Stimulated activated CD4-positive, alpha-beta T cell treated with anti-CD3 and anti-CD28 coated beads, Interleukin-15, amount 100 ng/mL, for 48 hours (primary cell): ENCODE measurements at places on chromosomes 1 and 21.

DNA sequence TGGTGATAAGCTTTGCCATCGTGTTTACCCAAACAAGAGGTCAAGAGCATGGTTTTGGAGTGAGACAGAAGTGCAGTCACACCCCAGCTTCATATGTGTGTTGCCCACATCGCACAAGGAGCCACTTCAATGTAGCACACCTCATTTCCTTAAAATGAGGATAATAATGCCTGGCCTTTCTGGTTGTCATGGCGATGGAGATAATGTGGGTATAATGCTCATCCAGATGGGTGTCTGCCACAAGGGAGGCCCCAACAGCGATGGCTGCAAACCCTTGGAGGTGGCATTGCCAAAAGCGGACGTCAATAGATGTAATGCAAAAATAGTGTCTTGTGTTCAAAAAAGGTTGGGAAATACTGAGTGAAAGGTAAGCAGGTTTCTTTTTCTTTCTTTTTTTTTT is 83.1 kb upstream of the AJAP1 start:
- DNase-seq = no peak

DNA sequence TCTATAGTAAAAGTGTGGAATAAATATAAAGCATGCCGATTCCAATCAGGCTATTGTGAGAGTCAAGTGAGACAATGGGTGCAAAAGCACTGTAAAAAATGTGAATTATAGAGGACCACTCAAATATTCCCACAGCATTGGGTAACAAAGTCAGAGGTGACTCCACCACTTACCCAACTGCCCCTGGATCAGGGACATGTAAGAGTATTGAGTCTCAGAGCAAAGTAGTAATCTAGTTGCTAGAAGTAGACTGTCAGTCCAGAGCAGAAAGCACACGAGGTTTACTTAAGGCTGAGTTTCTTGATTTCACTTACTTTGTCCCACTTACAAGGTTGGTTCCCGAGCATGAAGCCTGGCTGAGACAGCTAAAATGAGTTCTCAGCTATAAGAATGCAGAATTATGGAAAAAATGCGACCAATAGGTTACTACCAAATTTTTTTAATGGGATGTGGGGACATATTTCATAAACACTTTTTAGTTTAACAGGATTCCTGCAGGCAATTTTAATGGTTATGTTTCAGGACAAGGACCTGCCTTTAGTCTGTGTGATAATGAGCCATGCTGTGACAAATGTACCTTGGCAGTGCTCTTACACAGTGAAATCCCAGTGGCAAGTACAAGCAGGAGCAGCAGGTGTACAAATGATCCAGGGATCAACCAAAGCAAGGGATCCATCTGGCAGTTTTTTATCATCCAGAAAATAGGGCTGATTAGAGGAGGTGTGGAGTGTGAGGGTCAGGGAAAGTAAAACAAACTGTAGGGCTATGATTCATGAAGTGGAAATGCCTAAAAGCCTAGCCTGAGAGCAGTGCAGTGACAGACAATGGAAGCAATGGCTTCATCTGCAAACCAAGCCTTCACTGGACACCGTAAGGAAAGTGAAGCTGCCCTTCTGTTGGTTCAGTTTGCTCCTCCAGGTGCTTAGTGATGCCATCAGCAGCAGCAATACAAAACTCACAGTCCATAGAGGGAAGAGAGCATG is 156.2 kb upstream of the SPAG17 start:
- DNase-seq = no peak

GRCh38 chr1:8687039-8687438 is 130.4 kb downstream of the RERE start:
- no peak for DNase-seq

DNA sequence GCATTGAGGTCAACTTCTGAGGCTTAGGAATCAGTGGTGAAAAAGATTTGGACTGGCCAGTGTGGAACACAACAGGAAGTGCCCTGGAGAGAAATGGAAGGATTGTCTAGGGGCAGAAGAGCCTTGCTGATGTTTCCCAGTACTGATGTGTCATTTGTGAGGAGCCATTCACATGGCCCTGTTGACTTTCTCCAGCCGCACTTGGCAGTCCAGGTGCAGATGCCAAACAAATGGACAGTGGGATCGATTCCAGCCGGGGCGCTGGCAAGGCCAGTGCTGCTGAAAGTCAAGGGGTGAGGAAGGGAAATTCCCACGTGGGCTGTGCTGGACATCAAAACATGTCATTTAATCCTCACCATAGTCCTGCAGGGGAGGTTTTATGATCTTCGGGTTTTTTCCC is 4.9 kb upstream of the TRIM63 start:
- DNase-seq = no peak

DNA sequence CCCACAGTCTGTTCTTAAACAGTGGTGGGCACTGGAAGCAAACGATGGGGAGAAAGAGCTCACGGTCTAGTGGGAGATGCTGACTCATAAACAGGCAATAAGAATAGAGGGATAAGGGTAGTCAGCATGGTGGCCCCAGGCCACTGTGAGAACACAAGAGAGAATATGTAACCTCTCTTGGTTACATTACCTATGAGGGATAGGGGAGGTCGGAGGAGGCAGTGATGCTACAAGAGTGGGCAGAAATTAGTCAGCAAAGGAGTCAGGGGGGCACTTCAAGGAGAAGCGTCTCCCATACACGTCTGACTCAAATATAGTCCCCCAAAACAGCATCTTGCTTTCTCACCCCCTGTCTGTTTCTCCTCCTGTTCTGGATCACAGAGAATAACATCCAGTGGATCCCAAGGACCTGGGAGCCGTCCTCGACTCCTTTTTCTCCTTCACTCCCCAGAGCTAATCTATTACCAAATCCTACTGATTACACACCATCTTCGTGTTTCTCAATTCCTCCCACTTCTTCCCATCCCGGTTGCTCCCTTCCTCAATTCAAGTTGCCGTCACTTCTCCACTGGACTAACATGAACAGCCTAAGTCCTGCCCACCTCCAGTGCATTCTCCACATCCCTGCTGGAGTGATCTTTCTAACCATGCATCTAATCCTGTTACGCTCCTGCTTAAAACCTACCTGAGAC is 2.1 kb downstream of the SLAMF8 start:
- DNase-seq = no peak

GRCh38 chr1:2518528-2518927 is 7.9 kb downstream of the PANK4 start:
- DNase-seq = no peak

- DNase-seq = no peak
Observed at GRCh38 chr1:235990330-235990795, 74.5 kb downstream of the NID1 start.

DNA sequence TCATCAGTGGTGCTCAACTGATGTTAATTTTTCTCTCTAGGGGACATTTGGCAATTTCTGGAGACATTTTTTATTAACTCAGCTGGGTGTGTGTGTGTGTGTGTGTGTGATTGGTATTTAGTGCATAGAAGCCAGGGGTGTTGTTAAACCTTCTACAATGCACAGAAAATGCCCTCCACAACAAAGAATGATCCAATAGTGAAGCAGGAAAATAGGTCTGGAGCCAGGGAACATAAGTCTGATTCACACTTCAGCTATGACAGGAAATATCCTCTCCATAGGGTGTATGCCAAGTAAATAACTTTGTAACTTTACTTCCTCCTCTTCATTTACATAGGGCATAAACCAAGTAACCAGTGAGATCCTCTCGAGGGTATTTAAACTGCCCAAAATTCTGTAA is 25.1 kb upstream of the TMEM61 start:
- no peak for DNase-seq

DNA sequence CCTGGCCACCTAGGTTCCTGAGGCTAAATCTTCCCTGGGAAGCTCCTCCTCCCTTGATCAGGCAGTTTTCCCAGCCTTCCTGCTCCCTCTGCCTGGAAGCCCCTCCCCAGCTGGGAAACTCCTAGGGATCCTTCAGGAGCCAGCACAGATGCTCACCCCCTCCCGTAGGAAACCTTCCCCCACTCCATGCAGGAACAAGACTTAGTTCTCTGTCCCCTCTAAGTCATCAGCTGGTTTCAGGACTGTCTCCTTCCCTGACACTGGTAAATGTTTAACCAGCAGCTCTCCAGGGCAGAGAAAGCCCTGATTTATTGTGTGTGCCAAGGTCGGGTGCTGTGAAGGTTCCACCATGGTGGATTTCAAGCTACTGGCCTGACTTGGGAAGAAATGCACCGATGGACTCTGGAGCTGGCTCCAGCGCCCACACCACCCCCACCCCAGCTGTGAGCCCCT is 25.0 kb downstream of the TTC39A start:
- no peak for DNase-seq

DNA sequence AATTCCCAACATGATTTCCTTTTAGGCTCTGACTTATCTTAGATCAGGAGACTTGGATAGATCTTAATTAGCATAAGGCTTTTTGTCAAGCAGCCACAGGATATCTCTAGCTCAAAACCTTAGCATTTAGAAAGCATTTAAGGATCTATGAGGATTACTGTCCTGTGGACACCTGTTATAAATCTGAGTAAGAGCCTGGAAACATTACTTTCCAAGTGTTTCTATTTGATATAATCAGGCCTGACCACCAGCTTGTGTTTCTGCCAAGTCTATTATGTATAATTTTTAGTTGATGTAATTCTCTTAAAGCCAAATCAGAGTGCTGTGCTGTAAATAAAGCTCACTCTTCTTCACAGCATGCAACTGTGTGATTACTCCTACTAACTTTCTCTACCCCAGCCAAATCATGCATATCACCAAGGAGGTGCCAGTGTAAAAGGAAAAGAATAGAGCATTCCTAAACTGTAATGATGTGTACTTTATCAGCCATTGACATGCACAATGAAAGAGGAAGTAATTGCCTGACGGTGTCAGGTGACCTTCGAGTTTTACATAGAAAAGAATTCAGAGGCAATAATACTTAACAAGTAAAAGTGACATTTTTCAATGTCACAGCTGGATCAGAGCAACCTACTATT is 309.9 kb upstream of the PRMT6 start:
- no peak for DNase-seq

GRCh38 chr1:199089393-199090122 is 450.7 kb downstream of the PTPRC start:
- DNase-seq = no peak

DNA sequence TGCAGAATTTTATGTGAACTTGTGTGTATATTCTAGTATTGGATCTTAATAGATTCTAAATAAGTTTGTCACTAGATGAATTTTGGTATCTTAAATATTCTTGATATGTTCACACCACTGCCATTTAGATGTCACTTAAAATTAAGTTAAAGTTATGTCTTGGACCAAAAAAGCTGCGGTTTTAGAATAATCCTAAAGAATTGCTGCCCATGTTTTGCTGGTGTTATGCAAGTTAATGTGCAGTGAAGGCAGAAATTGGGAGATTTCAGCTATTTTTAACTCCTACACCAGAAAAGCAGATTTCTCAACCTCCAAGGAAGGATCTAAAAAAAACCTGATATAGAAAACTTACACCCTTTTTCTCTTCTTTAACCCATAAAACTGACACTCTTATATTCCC is 757 bp downstream of the ACADM start:
- DNase-seq = no peak

DNA sequence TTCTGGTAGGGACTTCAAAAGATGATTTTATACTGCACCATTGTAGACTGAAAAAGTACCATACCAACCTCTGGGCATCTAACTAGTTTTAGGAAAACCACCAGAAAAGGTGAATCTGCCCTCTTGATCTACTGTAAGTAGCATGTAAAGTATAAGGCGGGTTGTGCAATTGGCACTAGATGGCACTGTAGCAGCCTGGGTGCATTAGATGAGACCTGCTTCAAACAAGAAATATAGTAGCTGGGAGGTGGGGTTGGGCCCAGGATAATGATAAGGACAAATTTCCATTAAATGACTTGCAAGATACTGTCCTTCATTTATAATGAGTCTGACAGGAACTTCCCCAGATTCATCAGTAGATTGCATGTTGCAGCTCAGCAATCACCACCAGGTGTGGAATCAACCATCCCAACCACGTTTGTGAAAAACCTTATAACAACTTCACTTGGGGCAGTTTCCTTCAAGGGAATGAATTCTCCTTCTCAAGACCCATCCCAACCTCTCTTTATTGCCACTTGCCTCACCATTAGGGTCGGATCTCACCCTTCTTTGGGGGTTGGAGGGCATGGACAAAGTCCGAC is 37.3 kb upstream of the IL10 start:
- no peak for DNase-seq

DNA sequence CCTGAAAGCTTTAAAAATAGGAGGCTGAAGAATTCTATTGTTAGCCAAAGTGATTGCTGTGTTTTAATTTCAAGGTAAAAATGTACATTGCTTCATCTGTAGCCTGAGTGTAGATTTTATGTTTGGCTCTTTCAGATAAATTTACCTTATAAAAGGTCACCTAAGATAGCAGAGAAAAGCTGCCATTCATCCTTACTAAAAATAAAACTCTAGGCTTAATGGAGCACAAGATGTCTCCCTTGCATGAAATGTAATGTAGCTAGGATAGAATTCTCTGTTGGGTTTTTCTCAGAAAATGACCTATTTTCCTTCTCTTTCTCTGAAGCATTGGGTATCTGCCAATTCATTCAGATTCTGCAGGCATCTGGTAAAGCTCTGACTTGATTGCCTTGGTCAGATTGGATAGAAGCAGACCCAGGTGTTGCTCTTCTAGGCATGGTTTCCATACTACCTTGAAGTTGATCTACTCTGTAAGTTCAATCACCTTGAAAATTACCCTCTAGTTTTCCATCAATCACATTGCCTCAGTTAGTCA is 176.6 kb upstream of the GORAB start:
- DNase-seq = no peak

GRCh38 chr1:9080705-9081291 is 11.4 kb upstream of the SLC2A5 start:
- no peak for DNase-seq

DNA sequence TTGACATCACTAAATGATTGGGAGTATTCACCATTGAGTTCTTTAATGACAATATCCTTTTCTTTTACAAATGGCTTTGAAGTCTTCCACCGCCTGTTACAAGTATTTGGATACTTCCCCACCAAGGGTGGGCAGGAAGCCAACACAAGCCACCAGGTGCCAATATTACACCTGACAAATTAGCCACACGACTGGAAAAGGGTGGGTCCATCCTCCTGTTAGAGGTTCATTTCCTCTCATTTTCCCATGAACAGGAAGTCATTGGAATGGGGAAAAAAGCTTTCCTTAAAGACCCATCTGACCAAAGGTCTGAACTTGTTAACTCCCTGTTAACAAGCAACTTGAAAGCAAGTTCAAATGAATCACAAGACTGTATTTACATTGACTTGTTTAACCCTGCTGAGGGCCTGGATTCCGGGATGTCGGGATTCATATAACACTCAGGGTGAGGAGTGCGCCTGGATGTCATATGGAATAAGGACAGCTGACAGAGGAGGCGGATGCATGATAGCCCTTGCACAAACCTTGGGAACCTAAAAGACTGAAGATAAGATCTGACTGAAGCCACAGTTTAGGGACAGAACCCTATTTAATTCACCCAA is 40.5 kb upstream of the PROX1 start:
- DNase-seq = no peak

GRCh38 chr1:190688096-190688495 is 210.4 kb upstream of the BRINP3 start:
- no peak for DNase-seq

DNA sequence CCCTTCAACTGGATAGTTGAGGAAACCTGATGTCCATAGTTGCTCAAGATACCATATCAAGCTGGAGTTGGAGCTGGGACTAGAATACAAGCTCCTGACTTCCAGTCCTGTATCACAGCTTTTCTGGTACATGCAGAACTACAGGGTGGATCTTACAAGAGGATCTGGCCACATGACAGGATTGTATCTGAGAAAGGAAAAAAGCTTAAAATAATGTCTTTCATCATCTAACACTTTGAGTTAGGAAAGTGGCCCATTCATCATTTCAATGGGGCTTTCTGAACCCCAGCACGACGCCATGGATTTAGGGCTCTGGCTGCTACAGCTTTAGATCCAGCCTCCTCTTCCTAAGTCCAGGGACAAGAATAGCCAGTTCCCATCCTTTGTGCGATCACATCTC is 46.9 kb downstream of the RASSF5 start:
- no peak for DNase-seq
